CD4-positive, alpha-beta T cell (primary cell): ENCODE measurements at places on chromosomes 13 and 19.
A peak's percentile ranks its signal among the peaks of the same experiment; 100 is the strongest.

DNA sequence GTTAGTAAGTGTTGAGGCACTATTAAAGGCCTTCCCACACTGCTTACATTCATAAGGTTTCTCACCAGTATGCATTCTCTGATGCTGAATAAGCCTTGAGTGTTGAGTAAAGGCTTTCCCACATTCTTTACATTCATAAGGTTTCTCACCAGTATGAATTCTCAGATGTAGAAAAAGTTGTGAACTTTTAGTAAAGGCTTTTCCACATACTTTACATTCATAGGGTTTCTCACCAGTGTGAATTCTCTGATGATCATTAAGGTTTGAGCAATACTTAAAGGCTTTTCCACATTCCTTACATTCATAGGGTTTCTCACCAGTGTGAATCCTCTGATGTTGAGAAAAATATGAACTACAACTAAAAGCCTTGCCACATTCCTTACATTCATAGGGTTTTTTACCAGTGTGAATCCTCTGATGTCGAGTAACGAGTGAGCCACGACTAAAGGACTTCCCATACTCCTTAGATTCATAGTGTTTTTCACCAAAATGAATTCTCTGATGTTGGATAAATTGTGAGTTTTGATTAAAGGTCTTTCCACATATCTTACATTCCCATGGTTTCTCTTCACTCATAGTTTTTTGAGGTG is 24.2 kb downstream of the ZNF829 start:
- DNase-seq, result no peak

DNA sequence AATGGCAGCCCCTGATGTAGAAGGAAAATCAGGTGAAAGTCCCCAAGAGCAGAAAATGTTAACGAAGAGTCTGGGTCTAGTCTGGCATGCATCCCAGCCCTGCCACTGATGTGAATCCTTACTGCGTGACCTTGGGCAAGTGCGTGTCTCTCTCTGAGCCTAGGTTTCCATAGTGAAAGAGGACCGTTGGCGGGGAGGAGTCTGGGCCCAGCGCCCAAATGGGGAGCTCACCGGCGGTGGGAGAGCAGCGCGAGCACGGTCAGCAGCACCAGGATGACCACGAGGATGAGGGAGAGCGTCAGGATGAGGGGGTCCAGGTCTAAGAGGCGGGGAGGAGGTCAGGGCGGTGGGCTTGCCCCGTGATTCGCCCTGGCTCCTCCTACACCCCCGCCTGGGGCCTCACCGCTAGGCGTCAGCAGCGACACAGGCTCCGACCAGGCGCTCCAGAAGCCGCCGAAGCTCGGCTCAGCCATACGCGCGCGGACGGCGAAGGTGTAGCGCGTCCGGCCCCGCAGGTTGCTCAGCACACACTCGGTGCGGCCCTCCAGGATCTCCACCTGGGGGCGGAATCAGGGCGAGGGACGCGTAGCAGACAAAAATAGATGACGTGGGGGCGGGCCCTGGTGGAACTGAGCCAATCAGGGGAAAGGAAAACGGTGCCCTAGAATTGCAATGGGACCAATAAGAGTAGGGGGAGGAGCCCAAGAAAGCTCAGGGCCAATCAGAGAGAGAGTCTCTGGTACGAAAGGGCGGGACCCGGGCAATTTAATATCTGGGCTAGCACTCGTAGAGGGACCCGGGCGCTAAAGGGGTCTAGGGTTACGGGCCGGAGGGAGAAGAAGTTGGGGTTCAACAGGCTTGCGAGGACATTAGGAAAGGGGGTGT is 3.2 kb downstream of the EPOR start:
- peak; percentile 98 for DNase-seq

DNA sequence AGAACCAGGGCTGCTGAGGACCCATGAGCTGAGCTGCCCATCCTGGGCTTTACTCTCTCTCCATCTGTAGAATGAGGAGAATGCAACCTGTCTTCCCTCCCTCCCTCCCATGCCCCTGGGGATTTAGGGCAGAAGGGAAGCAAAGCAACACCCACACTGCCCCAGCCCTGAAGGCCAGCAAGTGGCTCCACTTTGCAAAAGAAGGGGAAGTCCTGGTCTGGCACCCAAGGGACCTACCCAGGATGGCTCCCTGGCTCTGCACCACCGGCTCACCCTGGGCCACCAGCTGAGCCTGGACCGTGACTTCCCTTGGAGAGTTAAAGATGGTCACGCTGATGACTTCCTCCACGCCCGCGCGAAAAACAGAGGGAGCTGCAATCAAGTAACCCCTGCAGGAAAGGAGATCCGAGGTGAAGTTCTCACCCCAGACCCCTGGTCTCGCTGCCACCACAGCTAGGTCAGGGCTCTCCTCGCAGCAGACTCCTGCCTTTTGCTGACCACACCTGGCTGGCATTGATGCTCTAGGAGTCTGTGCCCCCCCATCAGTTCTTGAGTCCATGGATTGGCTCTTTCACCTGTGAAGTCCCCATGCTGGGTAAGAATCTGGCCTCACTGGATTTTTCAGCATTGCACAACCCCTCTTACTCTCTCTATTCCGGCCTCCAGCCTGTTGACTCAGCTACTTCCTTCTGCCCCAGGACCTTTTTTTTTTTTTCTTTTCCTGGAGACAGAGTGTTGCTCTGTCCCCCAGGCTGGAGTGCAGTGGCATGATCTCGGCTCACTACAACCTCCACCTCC is 4.6 kb downstream of the CPAMD8 start:
- DNase-seq, result no peak

GRCh38 chr13:111584101-111584672 is 263.7 kb downstream of the TEX29 start:
- no peak for DNase-seq

- no peak for DNase-seq
Observed at GRCh38 chr19:32881766-32882165, 12.2 kb upstream of the SLC7A9 start.

DNA sequence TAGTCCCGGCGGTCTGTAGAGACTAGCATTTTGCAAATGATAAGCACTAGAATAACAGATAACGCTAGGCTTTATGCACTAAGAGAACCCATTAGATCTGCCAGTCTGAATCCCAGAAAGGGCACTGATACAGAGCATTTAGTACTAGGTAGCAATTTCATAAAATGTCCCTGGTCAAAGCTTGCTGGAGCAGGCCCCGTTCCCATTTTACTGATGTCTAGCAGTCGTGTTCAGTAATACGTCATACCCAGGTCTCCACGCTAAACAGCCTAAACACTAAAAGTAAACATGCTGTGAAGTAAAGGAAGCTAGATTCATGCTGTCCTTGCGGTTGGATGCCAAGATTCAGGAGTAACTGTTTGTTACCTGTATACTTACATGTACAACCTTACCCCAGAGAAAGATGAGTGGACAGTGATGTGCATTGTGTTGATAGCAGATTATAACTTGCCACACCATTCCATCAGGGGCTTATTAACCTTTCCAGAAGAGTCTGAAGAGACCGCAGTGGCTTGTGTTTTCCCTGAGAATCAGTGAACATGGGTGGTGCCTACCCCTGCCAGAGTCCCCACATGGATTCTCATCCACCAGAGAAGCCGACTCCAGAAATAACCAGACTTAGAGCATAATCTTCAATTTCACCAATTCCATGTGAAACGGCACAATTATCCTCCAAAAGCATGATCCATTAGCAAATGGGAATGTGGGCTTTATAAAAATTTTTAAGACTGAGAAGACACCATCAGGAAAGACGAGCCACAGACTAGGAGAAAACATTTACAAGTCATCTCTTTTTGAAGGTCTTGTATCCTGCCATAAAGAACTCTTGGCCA is 3.4 kb upstream of the RPS11 start:
- DNase-seq, result no peak

GRCh38 chr19:7442423-7442822 is 46.4 kb downstream of the PEX11G start:
- DNase-seq, result no peak
